ENCODE measurements at places on chromosomes 11 and 22. TPM values are rescaled to one million over a fixed set of nuclear protein-coding genes. Genes with fewer than 3 reads are reported as not detected.

DNA sequence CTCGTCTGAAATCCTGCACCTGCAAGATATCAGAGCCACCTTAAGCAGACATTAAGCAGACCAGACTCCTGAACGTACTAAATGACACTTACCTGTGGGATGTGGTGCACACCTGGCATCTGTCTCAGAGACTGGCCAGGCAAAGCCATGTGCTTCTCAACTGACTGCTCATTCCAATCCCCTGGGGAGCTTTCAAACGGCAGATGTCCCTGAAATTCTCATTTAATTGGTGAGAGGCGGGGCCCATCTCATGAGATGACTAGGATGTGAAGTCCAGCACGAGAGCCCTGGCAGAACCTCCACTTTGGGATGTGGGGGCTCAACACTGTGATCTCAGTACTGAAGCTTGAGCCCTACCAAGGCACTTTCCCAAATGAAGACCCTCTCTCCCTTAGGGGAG is 84.9 kb upstream of the HMGXB4 start:
- no peak overlapping the region for H3K27ac ChIP-seq
- DNase-seq = no peak
- H3K27me3 ChIP-seq = peaks cover 6% of the 10 kb centered on the region
- H3K4me1 ChIP-seq = no peaks in the 10 kb centered on the region

DNA sequence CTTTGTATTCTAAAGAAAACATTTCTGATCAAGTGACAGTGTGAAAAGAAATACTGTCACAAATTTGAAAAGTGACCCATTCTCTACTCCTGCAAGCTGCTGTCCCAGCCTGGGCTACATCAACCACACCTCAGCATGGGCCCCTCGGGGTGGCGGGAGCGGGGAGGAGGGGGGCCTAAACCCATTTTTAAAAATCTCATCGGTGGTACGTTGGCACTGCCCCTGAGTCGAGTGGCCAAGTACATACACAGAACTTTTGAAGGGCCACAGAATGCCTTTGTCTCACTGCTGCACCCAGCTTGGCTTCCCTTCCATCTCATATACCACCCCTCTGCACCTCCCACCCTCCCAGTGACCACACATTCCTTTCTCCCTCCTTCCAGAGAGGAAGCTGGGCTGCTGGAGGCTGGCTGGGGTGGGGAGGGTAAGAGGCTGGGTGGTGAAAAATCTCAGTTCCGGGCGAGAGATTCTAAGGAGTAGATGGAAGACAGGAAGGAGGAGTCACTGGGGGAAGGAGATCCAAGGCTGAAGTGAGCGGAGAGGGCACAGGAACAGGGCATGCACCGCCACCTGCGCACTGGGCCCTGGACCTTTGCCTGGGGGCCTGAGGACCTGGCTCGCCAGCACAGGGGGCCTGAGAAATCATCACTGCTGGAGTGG is 21.1 kb downstream of the FXYD6 start:
- no peaks in the 10 kb centered on the region for H3K27me3 ChIP-seq
- H3K4me3 ChIP-seq = no peak overlapping the region
- H3K4me1 ChIP-seq = no peaks in the 10 kb centered on the region
- H3K36me3 ChIP-seq = no peaks in the 10 kb centered on the region
- no peak overlapping the region for H3K27ac ChIP-seq

DNA sequence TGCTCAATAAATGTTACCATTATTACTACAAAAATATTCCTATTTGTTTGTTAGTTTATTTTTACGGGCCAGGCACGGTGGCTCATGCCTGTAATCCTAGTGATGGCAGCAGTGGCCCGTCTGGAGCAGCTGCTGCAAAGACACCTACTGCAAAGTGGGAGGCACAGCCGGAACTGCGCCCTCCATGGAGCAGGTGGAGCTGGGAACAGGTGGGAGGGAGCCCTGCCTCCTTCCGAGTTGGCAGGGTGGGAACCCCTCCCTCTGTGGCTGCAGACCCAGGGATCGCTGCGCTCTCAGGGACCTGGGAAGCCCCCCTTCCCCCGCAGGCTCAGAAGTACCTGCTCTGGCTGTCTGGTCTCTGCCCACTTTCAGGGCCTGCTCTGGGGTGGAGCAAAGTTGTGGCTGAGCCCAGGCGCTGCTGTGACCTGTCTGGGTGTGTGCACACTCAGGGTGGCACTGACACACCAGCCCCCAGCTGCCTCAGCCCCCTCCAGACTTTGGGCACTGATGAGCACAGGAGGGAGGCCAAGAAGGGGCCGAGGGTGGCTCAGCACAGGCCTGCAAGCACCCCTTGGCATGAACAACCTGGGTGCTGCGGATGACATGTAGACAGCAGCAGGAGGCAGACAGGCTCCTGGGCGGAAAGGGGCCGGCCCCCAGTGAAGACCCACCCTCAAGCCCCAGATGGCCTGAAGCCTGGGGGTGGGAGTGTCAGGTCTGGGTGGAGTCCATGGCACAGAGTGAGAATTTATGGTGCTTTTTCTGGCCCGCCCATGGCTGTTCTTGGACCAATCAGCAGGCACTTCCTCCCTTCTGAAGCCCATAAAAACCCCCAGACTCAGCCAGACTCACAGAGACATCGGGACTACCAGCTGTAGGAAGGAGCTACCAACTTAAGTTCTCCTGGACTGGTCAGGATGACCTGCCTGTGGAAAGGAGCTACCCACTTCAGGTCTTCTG is 103.7 kb upstream of the CLMP start:
- DNase-seq = no peak
- H3K4me3 ChIP-seq = no peak overlapping the region
- H3K36me3 ChIP-seq = no peaks in the 10 kb centered on the region

GRCh38 chr11:57584341-57584740 is 13.1 kb upstream of the SERPING1 start:
- DNase-seq = no peak
- no peak overlapping the region for H3K4me3 ChIP-seq
- no peak overlapping the region for H3K27ac ChIP-seq
- H3K4me1 ChIP-seq = no peaks in the 10 kb centered on the region
- H3K27me3 ChIP-seq = peaks cover 4% of the 10 kb centered on the region
- no peaks in the 10 kb centered on the region for H3K36me3 ChIP-seq

DNA sequence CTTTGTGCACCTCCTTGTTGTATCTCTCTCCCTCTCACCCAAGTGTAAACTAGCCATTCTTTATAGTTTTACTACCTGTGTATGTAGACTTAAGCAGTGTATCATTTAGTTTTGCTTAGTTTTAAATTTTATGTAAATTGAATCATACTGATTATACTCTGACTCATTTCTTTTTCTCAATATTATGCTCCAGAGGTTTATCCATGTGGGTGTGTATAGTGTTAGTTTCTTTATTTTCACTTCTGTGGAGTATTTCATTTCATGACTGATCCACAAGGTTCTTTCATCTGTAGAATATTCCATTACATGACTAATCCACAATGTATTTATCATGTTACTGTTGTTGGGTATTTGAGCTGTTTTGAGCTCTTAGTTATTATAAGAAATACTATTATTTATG is 62.0 kb downstream of the CCDC34 start:
- DNase-seq = peak; percentile 84
- no peak overlapping the region for H3K27ac ChIP-seq
- no peak overlapping the region for H3K4me3 ChIP-seq
- peaks cover 6% of the 10 kb centered on the region for H3K4me1 ChIP-seq

- H3K4me3 ChIP-seq = no peak overlapping the region
- no peak overlapping the region for H3K27ac ChIP-seq
- peaks cover 19% of the 10 kb centered on the region for H3K36me3 ChIP-seq
- DNase-seq = no peak
Measured at GRCh38 chr11:9808943-9809342, 145.1 kb downstream of the SWAP70 start.

DNA sequence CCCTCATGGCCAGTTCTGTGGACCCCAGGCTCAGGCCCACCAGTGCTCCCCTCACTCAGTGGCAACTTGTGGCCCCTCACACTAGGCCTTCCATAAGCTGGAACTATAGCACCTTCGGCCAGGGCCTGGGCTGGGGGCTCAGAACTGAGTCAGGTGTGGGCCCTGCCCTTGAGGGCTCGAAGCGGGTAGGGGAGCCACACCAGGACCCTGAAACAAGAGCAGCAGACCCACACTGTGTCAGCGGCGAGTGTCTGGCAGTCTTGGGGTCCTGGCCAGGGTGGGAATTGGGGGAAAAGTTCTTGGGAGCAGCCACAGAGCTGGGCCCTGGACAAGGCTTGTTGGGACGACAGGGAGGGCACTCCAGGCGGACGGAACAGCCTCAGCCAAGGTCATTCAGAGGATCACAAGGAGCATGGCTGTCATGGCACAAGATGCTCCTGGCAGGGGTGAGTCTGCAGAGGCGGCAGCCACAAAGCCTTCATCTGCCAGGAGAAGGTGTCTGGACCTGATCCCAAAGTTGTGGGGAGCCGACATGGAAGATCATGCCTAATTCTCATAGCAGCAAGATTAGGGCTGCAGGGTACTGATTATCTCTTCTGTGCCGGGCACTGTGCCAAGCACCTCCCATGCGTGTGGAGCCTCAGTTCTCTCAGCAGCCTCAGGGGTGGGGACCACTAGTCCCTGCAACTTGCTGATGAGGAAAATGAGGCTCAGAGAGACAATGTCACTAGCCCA is 50.7 kb downstream of the SHISAL1 start:
- H3K4me1 ChIP-seq = no peaks in the 10 kb centered on the region
- DNase-seq = peak; percentile 71
- H3K36me3 ChIP-seq = peaks cover 3% of the 10 kb centered on the region
- H3K4me3 ChIP-seq = no peak overlapping the region

- no peaks in the 10 kb centered on the region for H3K27me3 ChIP-seq
- H3K36me3 ChIP-seq = peaks cover 54% of the 10 kb centered on the region
- no peak overlapping the region for H3K4me3 ChIP-seq
- peak overlapping the region; percentile 90 for H3K27ac ChIP-seq
Measured at GRCh38 chr22:23823331-23823791, 15.4 kb downstream of the DERL3 start.

- no peaks in the 10 kb centered on the region for H3K36me3 ChIP-seq
- H3K27ac ChIP-seq = no peak overlapping the region
- no peak for DNase-seq
- H3K4me1 ChIP-seq = no peaks in the 10 kb centered on the region
Measured at GRCh38 chr11:71114124-71114851, 138.1 kb downstream of the SHANK2 start.

DNA sequence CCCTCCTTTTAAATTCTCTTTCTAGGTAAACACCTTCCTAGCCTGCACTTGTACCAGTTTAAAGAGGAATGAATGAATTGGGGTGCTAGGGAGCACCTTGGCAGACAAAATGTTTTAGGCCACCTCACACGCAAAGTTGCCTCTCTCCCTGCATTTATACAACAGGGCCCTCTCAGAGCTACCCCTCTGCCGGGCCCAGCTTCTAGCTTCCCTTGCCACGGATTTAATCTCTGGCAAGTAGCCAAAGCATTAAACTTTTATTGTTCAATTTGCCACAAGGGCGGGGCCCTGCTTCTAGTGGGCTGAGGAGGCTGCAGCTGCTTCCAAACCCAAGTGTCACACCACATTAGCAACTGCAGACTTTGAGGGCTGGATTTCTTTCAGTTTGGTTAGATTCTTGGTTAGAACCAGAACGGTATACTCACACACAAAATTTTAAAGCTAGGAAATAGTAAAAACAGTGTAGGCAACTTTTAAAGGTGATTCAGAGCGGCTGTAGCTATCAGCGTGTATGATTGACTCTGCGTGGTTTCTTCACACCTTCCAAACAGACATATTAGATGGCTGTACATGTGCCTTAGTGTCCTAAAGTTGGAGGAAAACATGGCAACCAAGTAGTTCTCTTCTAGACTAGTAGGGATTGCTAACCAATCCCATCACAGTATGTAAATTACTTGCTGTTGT is 6.5 kb downstream of the KREMEN1 start:
- peaks cover 2% of the 10 kb centered on the region for H3K27me3 ChIP-seq
- H3K4me1 ChIP-seq = peaks cover 8% of the 10 kb centered on the region
- no peaks in the 10 kb centered on the region for H3K36me3 ChIP-seq

DNA sequence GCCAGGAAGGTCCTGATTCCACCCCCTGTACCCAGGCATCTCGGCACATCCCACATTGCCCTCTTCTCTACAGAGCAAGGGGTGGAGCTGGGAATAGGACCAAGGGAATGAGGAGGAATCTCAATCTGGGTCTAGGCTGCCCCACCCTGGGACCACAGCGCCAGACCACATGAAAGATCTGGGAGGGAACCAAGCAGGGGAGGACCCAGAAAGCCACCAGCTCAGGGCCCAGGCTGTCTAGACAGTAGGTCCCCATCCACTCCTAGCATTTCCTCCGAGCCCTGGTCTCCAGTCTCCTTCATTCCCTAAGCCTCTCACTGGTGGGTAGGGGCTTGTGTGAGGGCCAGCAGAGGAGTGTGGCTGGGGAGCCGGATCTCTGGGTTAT is 11.6 kb downstream of the PHLDB1 start:
- no peaks in the 10 kb centered on the region for H3K27me3 ChIP-seq
- H3K4me1 ChIP-seq = peaks cover 67% of the 10 kb centered on the region
- peak; percentile 84 for DNase-seq
- peak overlapping the region; percentile 33 for H3K4me3 ChIP-seq
- H3K27ac ChIP-seq = peak overlapping the region; percentile 99

- no peak overlapping the region for H3K27ac ChIP-seq
- peak; percentile 59 for DNase-seq
- H3K36me3 ChIP-seq = no peaks in the 10 kb centered on the region
Measured at GRCh38 chr11:45560913-45561281, 104.5 kb downstream of the CHST1 start.

- H3K4me3 ChIP-seq = no peak overlapping the region
- no peaks in the 10 kb centered on the region for H3K27me3 ChIP-seq
- H3K4me1 ChIP-seq = peaks cover 5% of the 10 kb centered on the region
- H3K36me3 ChIP-seq = no peaks in the 10 kb centered on the region
- H3K27ac ChIP-seq = no peak overlapping the region
Measured at GRCh38 chr22:29011240-29012100, 50.2 kb downstream of the C22orf31 start.

- no peak overlapping the region for H3K27ac ChIP-seq
- no peaks in the 10 kb centered on the region for H3K4me1 ChIP-seq
- no peak for DNase-seq
- no peak overlapping the region for H3K4me3 ChIP-seq
- no peaks in the 10 kb centered on the region for H3K27me3 ChIP-seq
- H3K36me3 ChIP-seq = no peaks in the 10 kb centered on the region
Measured at GRCh38 chr11:79482800-79483199, 42.0 kb upstream of the TENM4 start.

GRCh38 chr22:29306835-29307595 is 565 bp downstream of the GAS2L1 start:
- peak overlapping the region; percentile 65 for H3K27ac ChIP-seq
- H3K4me1 ChIP-seq = peaks cover 37% of the 10 kb centered on the region
- H3K4me3 ChIP-seq = peak overlapping the region; percentile 81
- no peaks in the 10 kb centered on the region for H3K27me3 ChIP-seq

- no peak within 1 kb of the TSS for H3K4me3 ChIP-seq
- H3K36me3 ChIP-seq = no peaks in the 10 kb centered on the region
- DNase-seq = peak; percentile 79
- peaks cover 4% of the 10 kb centered on the region for H3K4me1 ChIP-seq
- no peak within 1 kb of the TSS for H3K27ac ChIP-seq
- H3K27me3 ChIP-seq = no peaks in the 10 kb centered on the region
Measured at GRCh38 chr11:1486054-1486825, at the start of gene MOB2. Gene MOB2 (minus strand): TSS chr11:1486779. CDS start chr11:1486556, 223 bp downstream.

GRCh38 chr11:132361011-132361550 is 990.7 kb downstream of the NTM start:
- no peak for DNase-seq
- peaks cover 27% of the 10 kb centered on the region for H3K27me3 ChIP-seq
- no peak overlapping the region for H3K4me3 ChIP-seq
- H3K36me3 ChIP-seq = no peaks in the 10 kb centered on the region
- H3K27ac ChIP-seq = no peak overlapping the region
- no peaks in the 10 kb centered on the region for H3K4me1 ChIP-seq

Gene CACNA1I
- under 0.01 TPM for total RNA-seq

Gene ACTN3
- not detected for total RNA-seq

Gene EFCAB6
- 1.8 TPM for total RNA-seq

Gene CELSR1
- 2.7 TPM for total RNA-seq

Gene ASPHD2
- total RNA-seq = 6.2 TPM

Gene ARFGAP3
- 91.6 TPM for total RNA-seq

Gene OR51B5
- not detected for total RNA-seq

Gene ZNF215
- 4.3 TPM for total RNA-seq

Gene SLC16A8
- total RNA-seq = not detected

Gene DUSP8
- total RNA-seq = under 0.01 TPM

All from osteoblast (primary cell).